ENCODE measurements at places on chromosomes 6 and 20.

DNA sequence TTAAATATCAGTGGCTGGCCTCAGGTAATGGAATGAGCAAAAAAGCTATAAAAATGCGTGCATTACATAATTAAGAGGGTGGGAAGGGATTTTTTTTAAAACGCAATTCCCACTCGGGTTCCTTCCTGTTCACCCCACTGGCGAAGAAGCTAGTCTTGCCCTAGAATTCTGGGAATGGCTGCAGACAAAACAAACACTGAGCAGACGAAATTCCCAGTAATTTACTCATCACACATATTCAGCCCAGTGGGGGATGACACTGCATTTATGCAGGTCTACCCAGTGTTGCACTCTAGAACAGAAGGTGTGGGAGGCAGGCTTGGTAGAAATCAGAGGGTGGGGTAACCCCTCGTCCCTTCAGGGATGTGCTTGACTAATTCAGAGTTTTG lies 2695.0 kb upstream of the DEFB115 start:
- no peak for DNase-seq

DNA sequence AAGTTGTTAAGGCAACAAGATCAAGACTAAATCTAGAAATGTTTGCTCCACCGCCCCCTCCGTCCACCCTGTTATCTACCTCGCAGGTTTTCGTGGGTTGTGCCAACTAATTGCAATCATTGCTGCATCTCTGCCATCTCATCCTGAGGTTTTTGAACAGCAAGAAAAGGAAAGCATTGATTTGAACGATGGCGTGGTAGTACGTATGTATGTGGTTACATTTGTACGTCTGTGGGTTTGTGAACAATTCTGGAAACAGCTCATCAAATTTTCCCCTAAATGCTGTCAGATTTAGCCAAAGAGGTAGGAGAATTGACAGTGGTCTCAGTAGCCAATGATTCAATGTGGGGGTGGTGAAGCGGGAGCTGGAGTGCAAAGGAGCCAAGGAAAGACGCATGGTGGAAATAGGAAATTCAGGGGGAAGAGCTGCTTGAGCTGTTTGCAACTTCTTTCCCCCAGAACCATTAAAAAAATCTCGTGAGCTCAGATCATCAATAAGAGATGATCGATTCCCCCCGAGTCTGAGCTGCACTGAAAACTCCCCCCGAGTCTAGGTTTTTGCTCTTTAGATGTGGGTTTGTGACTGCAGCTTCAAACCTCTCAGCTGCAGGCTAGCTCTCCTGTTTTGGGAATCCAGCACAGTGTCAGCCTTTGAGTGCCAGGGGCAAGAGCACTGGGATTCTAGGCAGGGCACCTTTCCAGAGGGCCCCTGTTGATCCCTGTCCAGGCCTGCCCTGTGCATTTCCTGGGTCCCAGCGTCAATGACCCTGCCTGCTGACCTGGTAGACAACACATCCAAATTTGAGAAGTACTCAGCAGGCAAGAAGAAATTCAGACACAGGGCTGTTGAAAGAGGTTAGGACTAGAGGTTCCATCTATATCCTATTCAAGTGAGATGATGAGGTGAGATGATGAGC lies 72.6 kb upstream of the LY86 start:
- DNase-seq: no peak

DNA sequence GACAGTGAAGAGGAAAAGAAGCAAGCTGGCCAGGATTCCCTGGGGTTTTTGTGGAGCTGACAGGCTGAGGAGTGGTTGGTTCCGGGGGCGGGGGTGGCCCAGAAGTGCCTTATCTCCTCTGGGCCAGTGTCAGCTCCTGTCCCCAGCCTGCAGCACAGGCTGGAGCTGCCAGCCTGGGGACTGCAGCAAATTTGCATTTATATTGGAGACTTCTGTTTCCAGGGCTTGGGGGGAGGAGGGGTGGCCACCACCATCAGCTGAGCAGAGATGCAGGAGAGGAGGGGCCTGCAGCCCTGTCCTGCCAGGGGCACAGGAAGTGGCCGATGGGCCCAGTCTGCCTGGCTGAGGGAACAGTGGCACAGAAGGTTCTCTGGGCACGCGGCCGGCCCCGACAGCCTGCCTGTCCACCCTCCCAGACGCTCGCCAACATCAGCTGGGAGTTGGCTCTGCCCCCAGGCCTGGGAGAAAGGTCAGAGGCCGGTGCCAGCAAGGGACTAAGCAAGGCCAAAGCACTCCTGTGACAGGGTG lies 24.3 kb upstream of the SCRT2 start:
- no peak for DNase-seq

GRCh38 chr20:21074605-21075336 lies 31.4 kb downstream of the LINC00237 start:
- no peak for DNase-seq

DNA sequence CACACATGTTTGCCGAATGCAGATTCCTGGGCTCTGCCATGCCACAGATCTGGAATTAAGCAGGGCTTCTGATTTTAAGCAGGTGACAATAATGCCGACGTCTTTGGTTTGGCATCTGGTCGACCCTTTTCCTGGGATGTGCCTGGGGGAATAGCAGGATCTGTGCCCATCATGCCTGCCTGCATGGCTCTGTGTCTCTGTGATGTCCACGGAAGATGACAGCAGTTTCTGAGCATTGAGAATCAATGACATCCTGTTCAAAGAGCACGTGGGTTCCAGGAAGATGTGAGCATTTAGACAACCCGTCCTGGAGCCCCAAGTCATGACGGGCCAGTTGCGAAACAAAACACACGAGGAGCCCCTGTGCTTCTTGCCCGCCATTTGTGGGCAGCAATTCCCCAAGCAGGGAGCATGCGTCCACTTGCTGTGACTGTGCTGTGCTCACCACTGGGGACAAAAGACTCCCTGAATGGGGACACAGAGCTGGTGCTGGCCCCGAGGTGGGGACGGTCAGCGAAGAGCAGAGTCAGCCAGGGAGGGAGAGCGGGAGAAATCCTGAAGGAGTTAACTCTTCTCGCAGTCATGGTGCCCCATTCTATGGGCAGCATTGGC lies 110.1 kb downstream of the ERMARD start:
- DNase-seq: peak; percentile 29

- DNase-seq: no peak
Measured at GRCh38 chr6:110387986-110388385, 27.4 kb downstream of the DDO start.

DNA sequence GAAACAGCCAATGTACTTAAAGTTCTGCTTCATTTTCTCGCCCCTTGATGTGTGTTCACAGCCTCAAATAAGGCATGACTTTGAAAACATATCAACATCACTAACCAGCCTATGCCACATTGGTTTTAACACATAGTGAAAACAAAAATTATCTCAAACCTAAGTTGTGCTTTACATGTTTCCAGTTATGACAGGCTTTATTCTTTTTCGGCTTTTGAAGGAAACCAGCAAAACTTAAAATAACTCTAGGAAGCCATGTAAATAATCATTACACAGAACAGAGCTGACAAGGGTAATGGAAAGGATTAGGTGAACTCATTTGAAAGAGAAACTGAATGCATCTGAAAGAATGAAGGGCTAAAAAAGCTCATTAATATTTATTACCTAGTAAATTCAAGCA lies 42.1 kb downstream of the BMP5 start:
- no peak for DNase-seq

DNA sequence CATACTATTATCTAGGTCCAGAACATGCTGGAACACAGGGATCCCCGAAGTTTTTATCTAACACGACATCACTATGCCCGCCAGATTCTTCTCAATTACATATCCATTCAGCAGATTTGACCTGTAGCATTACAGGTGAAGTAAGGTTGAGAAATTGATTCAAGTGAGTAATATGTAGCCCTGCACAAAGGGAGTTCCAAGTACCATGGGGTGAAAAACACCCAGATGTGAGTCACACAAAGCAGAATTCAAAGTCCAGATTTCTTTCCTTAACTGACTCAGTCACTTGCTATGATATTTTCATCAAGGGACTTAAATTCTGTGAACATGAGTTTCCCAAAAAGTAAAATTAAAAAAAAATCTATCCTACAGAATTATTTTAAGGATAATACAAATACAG lies 655.4 kb upstream of the PTCHD4 start:
- DNase-seq: no peak

GRCh38 chr6:55543633-55544309 lies 35.2 kb downstream of the HMGCLL1 start:
- no peak for DNase-seq

- DNase-seq: no peak
Measured at GRCh38 chr6:18720075-18720474, 332.9 kb downstream of the RNF144B start.

- no peak for DNase-seq
Measured at GRCh38 chr6:170454512-170455285, 98.4 kb downstream of the PSMB1 start.

DNA sequence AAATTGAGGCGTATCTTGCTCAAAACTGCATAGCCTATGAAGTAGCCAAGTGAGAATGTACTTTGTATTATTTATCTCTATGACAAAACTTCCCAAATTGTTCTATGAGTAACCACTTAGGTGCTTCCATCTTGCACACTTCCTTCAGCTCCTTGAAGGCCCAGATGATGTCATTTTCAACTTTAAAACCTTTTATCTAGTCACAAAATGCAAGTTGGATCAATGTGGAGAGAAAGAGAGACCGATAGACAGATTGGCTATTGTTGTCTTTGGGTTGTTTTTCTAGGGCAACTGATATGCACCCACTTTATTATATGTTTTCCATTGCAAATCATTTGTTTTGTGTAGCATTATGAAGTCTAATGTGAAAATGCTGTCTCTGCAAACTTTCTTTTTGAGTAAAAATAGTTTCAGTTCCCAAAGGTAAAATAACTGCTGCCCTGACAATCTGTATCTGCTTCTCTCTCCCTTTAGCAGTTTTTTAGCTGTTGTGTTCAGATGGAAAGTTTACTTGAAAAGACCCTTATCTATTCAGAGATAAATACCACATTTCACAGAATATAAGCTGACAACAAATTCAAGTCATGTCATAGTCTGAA lies 73.7 kb upstream of the CITED2 start:
- DNase-seq: no peak

DNA sequence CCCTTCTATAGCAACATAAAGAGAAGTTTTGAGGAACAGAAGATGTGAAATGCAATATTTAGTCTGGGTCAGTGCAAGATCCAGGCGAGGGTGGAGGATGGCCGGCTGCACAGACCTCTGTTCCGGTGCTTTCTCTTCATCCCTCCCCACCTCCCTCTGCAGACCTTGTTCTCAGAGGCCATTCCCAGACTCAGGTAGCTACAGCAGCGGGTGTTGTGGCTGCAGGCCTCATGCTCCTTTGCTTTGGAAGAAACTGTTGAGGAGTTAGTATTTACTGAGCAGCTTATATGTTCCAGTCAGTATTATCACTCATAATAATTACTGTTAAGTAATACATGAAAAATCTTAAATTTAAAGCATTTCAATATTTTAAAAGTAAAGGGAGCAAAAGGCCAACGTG lies 1.7 kb downstream of the BTN3A3 start:
- DNase-seq: no peak

All from liver (tissue), 10 donors.